Coronary artery (tissue), 2 donors: ENCODE measurements at places on chromosomes 3 and 15.

DNA sequence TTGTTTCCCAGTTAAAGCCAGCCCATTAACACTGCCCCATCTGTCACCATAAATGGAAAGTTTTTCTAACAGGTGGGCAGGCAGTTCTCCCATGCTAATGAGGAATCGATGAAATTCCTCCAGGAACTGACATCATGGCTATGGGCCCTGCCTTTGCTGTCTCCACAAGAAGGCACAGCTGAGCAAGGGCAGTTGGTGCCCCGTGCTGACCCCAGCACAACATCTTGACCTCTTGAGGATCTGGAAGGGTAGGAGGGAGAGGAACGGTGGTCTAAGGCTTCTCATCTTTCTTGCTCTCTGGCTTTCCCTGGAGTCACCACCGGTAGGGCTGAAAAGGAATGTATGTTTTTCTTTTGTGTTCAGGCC is 46.7 kb downstream of the CHCHD6 start:
- peak; percentile 49 for DNase-seq

GRCh38 chr15:45586601-45587094 is 531 bp upstream of the BLOC1S6 start:
- DNase-seq: no peak

DNA sequence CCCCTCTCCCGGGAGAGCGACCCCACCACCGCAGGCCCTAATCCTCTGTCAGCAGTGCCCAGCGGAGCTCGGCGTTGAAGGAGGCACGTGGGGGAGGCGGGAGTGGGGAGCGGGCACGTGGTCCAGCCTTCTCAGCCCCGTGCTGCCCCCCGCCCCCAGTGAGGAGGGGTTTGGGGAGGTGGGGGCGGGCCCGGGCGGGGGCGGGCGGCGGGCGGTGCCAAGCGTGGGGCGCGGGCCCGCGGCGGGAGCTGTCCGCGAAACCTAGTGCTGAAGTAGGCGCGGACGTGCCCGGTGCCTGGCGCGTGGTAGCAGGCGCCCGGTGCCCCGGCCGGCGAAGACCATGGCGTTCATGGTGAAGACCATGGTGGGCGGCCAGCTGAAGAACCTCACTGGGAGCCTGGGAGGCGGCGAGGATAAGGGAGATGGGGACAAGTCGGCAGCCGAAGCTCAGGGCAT is at the start of gene CPLX3:
Gene CPLX3 (plus strand): TSS at position 264 of the 456 bp plus-strand sequence. CDS start 77 bp downstream, at position 341.
- DNase-seq: no peak

DNA sequence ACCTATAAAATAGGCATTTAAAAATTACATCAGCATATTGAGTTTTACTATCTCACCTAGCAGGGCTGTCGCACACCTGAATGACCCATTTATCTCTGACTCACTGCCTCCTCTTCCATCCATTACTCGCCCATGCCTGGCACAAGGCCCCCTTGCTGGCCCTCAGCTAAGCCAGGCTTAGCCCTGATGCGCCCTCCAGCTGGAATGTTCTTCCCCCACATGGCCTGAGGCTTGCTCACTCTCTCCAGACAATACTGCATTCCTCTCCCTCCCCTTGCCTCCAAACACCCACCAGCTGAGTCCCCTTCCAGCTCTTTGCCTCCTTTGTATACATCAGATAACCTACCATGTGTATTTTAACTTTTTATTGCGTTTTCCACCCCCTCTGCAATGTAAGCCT is 7.2 kb downstream of the SH3BP5 start:
- no peak for DNase-seq

GRCh38 chr15:60795889-60796288 is 316.9 kb upstream of the ICE2 start:
- no peak for DNase-seq

DNA sequence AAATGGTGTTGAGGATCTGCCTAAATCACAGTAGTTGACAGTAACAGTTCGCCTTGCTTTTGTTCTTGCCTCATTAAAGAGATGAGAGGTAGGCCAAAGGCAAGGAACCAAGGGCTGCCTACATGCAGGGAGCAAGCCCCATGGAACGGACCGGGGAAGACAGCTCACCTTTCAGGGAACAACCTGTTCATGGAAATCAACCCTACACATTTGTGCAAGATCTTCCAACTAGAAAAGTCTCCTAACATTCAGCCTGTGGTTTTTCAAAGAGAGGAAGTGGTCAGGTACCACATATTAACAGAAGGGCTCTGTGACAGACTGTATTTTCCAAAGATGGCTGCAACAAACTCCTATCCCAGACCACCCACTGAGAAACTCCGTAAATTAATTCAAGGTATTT is 1031.8 kb upstream of the NR2F2 start:
- DNase-seq: no peak

DNA sequence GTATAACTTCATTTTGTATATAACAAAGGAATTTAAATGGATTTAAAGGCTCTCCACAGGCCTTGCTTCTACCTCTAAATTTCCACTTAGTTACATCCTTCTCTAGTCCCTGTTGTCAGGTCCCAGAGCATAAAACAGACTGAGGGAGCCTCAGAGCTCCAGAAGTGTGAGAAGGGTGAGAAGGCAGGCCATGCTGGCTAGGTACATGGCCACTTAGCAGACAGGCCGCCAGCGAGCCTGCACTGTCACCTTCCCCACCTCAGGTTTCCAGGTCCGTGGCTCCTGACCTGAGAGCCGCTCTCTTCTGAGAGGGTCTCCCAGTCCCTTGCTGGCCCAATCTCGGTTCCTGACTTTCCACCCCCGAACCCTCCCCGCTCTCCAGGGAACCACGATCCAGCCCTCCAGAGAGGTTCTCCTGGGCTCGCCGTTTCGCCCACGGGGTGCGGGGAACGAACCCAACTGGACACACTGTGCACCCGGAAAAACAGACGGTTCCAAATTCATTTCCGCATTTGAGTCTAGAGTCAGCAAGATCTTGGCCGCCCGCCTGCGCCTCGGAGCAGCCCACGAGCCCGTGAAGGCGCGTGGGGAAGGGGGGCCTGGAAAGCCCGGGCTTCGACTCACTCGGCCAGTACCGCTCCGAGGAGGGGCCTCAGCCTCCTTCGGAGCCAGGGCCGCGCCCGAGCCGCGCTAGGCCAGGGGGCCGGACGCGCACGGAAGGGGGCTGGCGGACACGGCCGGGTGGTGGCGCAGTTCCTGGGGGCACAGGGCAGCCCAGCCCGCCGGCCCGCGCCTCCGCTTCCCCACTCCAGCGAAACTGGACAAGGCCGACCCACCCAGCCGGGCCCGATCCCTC is 16.7 kb upstream of the SOX2 start:
- no peak for DNase-seq

GRCh38 chr3:28077572-28077971 is 163.8 kb upstream of the CMC1 start:
- no peak for DNase-seq

DNA sequence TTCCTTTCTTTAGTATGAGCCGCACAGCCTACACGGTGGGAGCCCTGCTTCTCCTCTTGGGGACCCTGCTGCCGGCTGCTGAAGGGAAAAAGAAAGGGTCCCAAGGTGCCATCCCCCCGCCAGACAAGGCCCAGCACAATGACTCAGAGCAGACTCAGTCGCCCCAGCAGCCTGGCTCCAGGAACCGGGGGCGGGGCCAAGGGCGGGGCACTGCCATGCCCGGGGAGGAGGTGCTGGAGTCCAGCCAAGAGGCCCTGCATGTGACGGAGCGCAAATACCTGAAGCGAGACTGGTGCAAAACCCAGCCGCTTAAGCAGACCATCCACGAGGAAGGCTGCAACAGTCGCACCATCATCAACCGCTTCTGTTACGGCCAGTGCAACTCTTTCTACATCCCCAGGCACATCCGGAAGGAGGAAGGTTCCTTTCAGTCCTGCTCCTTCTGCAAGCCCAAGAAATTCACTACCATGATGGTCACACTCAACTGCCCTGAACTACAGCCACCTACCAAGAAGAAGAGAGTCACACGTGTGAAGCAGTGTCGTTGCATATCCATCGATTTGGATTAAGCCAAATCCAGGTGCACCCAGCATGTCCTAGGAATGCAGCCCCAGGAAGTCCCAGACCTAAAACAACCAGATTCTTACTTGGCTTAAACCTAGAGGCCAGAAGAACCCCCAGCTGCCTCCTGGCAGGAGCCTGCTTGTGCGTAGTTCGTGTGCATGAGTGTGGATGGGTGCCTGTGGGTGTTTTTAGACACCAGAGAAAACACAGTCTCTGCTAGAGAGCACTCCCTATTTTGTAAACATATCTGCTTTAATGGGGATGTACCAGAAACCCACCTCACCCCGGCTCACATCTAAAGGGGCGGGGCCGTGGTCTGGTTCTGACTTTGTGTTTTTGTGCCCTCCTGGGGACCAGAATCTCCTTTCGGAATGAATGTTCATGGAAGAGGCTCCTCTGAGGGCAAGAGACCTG is 13.2 kb downstream of the GREM1 start:
- DNase-seq: no peak

- DNase-seq: no peak
Observed at GRCh38 chr3:21508246-21508645, 242.8 kb downstream of the ZNF385D start.

DNA sequence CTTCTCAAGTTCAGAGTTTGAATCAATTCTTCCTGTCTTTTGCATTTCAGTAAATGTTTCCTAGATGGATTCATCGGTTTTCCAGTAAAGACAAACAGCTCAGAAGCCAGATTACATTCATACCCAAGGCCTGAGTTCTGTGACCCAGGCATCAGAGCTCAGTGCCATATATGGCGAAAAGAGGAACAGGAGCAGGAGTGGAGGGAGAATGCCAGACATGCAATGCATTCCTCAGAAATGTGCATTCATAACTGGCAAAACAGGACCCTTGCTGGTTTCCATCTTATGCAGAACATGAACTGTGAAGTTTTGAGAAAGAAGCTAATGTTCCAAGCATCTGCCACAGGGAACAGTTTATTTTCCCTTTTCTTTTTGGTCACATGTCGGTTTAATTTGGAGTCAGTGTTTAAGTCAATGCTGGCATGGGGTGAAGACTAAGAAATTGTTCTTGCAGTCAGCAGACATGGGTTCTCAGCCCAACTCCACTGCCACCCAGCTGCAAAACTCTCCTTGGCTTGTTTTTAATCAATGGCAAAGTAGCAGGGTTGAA is 116.5 kb downstream of the LPP start:
- DNase-seq: peak; percentile 85

DNA sequence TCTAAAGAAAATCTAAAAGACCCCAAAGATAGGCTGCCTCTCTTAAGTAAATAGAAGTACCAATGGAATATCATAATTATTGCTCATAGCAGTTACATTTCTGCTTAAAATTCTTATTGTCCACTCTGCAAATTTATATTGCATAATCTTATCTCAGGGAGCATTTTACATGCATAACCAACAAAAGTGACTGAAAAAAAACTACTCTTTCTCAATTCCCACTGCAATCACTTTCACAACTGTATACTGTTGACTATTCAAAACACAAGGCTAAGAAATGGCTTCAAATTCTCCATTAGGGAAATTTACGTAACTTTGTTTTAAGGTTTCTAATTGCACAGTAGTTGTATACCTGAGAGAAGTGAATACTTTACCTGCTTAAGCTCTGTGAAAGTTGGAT is 56.3 kb downstream of the HMG20A start:
- DNase-seq: no peak

- no peak for DNase-seq
Observed at GRCh38 chr15:71484080-71484479, 326.3 kb upstream of the NR2E3 start.

- no peak for DNase-seq
Observed at GRCh38 chr3:137008131-137008530, 50.3 kb downstream of the IL20RB start.

GRCh38 chr3:87228316-87228715 is 1.2 kb downstream of the CHMP2B start:
- no peak for DNase-seq

GRCh38 chr3:11140030-11140712 is 14.1 kb upstream of the HRH1 start:
- DNase-seq: no peak

DNA sequence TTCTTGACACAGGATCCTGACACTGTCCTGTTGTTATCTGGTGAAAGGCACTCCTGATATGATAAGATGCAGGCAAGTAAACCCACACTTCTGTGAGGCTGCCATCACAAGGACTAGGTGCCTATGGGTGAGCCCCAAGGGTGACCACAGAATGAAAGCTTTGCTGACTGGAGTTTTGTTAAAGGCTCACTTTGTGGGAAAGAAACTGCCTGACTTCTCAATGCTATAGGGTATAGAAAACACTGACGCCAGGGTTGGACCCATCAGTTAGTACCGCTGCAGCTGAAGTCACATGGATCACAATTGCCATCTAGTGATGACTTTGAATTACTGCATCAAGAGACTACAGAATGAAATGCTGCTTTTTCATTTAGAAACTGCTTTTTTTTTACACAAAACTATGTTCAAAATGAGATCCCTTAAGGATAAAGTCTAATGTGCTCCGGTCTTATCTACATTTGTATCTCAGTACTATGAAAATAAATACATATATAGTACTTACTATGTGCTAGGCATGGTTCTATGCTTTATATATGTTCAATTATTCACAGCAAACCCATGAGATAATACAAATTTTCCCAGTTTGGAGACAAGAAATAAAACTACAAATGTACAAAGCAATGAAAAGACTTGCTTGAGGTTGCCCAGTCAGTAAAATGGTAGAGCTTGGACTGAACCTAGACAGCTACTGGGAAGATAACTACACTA is 64.2 kb upstream of the CMSS1 start:
- no peak for DNase-seq

DNA sequence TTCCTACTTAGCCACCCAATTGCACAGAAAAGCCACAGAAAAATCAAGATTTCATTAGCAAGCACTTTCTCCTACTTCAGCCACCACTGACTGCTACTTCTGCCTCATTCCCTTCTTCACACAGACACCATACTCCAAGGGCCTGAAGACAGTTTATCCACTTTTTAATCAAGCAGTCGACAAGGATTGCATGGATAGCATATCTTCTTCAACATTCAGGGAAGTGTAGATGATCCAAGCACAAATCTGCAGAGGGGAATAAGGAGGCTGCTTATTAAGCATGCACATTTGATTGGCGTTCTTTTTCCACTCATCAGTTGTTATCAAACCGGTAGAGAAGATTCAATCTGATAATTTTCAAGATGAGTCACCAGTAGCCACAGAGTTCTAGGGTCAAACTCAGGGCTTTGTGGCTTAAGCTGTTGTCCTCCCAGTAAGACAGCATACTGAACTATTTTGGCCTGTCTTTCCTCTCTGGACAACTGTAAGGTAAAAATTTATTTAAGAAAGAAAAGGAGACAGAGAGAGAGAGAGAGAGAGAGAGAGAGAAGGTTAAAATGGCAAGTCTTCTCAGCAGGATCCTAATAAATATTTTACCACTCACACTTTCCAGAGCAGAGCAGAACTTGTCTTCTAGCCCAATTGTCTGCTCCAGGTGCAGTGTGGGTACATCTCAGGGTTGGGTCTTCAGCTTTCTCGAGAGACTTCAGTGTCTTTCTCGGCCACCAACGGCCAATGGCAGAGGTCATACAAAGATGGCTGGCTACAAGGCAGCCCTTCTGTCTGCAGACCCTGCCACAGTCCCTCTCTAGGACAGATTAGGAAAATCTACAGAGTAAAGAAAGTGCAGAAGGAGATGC is 80.6 kb upstream of the BHLHE40 start:
- DNase-seq: no peak

GRCh38 chr3:72009851-72010443 is 225.0 kb upstream of the PROK2 start:
- no peak for DNase-seq

DNA sequence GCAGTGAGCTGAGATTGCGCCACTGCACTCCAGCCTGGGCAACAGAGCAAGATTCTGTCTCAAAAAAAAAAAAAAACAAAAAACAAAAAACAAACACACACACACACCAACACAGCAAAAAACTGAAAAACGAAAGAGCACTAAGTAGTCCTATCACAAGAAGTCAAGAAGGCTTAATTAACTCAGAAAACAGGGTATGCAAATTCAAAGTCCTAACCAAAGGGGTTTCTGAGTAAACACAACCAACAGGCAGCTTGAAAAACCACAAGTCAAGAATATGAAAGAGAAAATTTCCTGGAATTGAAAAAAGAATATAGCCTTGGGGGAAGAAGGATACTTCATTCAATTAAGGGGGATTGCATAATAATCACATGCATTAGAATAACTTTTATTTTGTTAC is 37.7 kb upstream of the PARP14 start:
- no peak for DNase-seq
